ENCODE measurements at places on chromosomes 5 and 9.

- no peak for DNase-seq
These were observed 177.3 kb downstream of the MACROH2A1 start for GRCh38 chr5:135221696-135222095.

DNA sequence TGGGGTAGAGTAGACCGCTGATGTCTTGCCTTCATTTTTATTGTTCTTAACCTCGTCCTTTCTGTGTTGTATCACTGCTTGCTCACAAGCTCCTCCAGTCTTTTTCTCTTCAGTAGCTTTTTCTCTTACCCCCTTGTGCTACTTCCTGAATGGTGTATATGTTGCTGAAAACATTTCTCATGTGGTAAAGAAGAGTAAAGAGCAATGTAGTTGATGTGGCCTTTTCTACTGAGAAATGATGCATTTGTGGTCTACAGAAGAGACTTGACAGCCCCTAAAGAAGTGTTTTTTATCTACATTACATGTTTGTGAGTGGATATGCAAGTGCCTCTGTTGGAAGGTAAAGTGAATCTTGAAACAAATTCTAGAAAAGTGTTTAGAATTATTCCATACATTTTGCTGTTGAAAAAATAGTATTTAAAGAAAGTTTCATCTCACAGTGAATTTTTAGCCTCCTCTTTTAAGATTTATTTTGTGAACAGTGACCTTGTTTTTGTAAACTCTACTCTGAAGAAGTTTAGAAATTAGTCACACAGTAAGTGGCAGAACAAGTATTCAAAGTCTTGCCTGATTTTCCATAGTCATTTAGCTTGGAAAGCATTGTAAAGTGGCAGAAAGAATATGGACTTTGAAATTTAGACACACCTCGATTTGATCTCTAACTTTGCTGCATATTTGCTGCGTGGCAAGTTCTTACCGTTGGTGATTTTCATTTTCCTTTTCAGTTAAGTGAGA, 17.4 kb downstream of the CDC42SE2 start:
- no peak for DNase-seq

- DNase-seq = no peak
These were observed 45.3 kb upstream of the RICTOR start for GRCh38 chr5:39119404-39120051.

- no peak for DNase-seq
These were observed 910 bp downstream of the TDRD7 start for GRCh38 chr9:97412626-97413385.

GRCh38 chr9:88605512-88606362, 70.8 kb downstream of the NXNL2 start:
- DNase-seq = no peak

GRCh38 chr5:1495525-1495897, 28.2 kb downstream of the LPCAT1 start:
- no peak for DNase-seq

GRCh38 chr9:121358751-121359150, 11.3 kb downstream of the STOM start:
- DNase-seq = no peak

DNA sequence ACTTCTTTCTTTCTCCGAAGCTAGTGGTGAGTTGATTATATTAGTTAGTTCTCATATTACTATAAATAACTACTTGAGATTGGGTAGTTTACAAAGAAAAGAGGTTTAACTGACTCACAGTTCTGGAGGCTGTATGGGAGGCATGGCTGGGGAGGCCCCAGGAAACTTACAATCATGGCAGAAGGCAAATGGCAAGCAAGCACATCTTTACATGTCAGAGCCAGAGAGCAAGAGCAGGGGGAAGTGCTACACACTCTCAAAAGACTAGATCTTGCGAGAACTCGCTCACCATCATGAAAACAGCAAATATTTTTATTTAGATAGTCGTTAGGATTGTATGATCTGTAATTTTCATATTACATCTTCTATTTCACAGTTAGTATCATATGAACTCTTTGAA, 711.2 kb downstream of the PTPRD start:
- no peak for DNase-seq

DNA sequence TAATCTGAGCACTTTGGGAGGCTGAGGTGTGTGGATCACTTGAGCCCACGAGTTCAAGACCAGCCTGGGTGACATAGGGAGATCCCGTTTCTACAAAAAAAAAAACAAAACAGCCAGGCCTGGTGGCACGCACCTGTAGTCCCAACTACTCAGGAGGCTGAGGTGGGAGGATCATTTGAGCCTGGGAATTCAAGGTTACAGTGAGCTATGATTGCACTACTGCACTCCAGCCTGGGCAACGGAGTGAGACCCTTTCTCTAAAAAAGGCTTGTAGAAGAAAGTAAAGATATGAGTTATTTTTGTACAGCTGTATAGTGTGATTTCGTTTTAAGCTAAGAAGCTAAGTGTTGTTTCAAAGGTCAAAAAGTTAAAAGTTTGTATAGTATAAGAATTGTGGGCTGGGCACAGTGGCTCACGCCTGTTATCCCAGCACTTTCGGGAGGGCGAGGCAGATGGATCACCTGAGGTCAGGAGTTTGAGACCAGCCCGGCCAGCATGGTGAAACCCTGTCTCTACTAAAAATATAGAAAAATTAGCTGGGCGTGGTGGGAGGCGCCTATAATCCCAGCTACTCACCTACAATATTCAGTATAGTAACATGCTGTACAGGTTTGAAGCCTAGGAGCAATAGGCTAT, 18.8 kb downstream of the UBE2R2 start:
- DNase-seq = no peak

DNA sequence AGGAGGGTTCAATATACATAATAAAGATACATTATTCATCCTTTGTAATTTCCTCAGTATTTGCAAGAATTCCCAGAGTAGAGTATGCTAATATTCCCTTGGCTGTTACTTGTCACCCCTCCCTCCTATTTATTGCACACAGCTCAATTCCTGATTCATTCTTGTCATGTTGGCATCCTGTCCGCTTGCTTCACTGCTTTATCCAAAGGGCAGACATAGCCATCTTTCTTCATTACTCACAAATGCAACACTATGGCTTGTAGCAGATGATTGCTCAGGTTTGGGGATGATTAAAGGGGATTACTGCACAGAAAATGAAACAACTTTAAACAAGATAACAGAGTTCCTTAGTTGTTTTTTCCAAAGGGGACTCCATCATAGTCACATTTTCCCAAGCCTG, 1.2 kb upstream of the IL33 start:
- DNase-seq = no peak

DNA sequence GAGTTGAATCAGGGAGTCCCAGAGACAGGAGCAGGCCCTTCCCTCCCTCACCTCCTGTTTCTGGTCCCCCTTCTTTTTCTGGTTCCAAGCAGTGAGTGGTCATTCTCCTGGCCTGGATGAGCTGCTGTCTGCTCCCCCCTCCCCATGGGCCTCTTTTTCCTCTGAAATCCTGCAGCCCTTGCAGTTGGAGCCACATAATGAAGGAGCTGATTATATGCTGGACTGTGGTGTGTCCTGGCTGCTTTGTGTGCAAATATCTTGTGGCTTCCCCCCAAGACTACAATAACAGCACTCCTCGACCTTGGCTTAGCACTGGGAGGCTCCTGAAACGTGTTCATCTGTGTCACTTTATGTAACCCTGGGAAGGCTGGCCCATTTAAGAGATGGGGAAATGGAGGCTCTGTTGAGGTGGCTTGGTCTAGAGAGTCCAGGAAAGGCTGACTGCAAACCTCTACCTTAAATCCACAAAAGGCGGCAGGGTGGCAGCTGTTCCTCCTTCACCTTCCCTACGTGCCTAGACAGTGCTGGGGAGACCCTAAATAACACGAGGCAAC, 69.2 kb downstream of the SH3PXD2B start:
- DNase-seq = no peak

GRCh38 chr9:127876764-127877562, 512 bp downstream of the AK1 start:
- DNase-seq = no peak

- no peak for DNase-seq
These were observed 1.4 kb downstream of the PHF19 start for GRCh38 chr9:120875643-120875953.

- no peak for DNase-seq
These were observed 130.2 kb upstream of the ELL2 start for GRCh38 chr5:96091874-96092273.

DNA sequence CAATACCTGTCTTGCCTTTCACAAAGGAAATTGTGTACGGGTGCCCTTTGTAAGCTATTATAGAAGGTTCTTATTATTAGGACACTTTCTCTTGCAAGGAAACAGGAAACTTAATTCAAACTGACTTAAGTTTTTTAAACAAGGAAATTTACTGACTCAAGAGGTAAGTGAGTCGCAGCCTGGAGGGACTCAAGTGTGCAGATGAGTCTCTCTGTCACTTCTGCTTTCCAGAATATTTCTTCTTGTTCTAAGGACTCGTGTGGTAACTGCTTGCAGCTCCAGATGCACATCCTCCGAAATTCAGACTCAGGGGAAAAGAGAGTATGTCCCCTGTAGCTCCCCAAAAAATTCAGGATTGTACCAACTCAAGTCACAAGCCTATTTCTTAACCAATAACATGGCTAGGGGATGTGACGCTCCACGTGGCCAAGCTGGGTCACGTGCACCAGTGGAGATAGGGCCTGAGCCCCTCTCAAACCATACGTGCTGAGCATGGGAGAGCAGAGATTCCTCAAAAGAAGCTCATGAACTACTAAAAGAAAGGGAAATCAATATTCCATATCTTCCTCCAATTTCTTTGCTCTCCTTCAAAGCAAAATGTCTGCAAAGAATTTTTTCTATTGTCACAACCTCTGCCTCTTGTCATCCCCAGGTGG, 49.2 kb upstream of the ERCC6L2 start:
- no peak for DNase-seq

Data from smooth muscle cell of the brain vasculature (primary cell).